NCI-H1105 (cell line): ENCODE measurements at places on chromosomes 3 and 15.

- DNase-seq, result no peak
Measured at GRCh38 chr3:72031581-72031980, 246.6 kb upstream of the PROK2 start.

GRCh38 chr3:62316525-62316924 is 56.8 kb downstream of the FEZF2 start:
- DNase-seq, result no peak

DNA sequence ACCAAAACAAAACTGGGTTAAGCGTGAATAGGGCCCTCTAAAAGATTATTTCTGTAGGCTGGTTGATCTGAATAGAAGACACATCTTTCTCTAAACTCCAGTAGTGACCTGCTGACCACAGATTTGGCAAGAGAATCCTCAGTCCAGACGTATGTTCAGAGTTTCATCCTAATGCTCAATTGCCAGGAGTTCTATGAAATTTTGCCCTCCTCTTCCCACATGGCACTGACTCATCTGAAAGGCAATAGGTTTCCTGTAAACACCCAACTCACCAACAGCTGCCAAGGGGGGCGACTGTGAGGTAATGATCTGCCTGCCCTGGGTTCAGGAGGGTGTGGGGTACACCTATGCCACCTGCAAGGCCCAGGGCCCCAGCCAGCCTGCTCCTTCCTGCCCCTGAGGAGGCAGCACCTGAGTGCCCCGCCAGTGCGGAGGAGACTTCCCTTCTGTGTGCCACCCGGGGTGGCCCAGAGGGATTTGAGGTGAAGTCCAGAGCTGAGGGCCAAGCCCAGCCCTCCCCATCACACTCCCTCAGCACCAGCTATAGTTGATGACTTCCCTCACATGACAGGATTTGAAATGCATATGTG is 8.4 kb upstream of the PLA2G4D start:
- no peak for DNase-seq

- DNase-seq, result no peak
Measured at GRCh38 chr15:80992441-80992840, 2.8 kb upstream of the MESD start.

DNA sequence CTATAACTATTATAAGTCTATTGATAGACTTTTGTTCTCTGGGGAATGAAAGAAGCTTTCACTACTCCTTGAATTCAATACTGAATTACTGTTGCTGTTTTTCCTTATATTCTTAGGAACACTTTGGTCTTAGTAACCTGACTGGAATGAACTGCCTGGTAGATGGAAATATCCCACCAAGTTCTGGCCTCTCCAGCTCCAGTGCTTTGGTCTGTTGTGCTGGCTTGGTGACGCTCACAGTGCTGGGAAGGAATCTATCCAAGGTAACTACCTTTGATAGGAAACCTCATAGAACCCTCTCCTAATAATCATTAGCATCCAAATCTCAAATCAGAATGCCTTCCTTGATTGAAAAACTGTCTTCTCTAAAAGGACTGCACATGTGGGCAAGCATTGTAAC is 69.1 kb downstream of the GALK2 start:
- no peak for DNase-seq

- DNase-seq, result no peak
Measured at GRCh38 chr3:8635631-8636030, 9.0 kb downstream of the SSUH2 start.
